ENCODE measurements at places on chromosomes 7 and 10.

GRCh38 chr7:1485156-1485555 lies 19.0 kb downstream of the INTS1 start:
- no peak for DNase-seq

DNA sequence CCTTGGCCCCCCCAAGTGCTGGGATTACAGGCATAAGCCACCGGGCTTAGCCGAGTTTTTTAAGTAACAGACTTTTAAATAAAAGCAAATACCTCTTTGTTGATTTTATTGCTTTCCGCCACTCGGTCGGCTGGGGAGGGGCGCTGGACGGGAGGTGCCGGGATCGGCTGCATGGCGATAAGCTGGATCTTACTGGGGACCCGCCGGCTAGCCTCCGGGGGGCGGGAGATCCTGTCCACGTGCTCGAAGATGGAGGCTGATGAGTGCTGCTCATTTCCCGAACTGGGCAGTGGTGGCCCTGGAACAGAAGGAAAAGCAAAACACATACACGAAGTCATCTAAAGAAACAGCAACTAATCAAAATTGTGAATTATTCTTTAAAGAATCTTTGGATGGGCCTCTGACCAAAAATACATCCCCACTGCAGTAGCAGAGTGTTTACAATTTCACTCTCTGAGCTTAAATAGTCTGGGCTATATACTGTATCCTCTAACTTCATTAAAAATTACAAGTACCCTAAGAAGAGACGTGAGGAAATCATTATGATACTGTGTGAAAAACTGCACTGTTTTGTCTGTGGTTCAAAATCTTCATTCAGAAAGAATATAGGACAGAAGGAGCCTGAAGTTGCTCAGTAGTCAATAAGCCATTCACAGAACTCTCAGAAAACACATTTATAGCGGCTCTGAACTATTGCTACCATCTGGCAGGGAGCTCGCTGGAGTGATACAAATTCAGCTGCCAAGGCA lies 73.2 kb upstream of the ATP6V0A4 start:
- no peak for DNase-seq

- DNase-seq = no peak
Observed at GRCh38 chr10:95588025-95588424, 26.9 kb upstream of the SORBS1 start.

- DNase-seq = no peak
Observed at GRCh38 chr7:120400806-120401455, 128.0 kb downstream of the KCND2 start.

DNA sequence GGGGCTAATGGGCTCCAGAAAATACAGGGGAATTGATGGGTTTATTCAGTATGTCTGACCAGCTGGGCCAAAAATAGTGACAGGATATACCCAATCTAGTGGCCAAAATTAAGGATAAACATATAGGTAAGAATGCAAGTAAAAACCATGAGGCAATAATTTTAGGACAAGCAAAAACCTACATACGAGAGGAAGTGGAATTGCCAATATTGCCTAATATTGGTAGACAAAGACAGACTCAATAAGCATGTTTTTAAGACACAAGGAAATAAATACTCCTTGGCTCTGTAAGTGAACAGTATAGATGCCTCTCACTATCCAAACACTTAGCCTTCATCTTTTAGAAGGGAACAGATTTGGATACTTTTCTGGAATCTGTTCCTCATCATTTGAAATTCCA lies 51.0 kb downstream of the ATXN7L1 start:
- no peak for DNase-seq

- no peak for DNase-seq
Observed at GRCh38 chr10:22338185-22338900, 7.0 kb upstream of the SPAG6 start.

- no peak for DNase-seq
Observed at GRCh38 chr7:98133621-98134303, 27.1 kb downstream of the LMTK2 start.

- DNase-seq = no peak
Observed at GRCh38 chr7:105136221-105136620, 122.2 kb downstream of the KMT2E start.

DNA sequence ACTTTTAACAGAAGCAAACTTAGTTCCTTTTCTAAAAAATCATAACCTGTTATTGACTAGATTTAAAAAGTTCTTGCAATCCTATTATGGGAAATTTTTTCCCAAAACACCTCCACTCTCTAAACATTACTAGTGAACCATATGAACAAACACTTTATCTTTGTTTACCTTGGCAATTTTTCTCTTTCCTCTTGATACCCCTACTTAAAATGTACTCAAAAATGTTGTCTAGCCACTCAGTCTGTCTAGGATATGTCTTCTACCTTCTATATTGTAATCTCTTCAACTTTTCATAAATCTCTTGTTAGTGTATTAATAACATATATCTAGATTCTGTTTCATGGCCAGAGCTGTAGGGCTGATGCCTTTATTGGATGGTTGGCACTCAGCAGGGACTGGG lies 630.0 kb upstream of the GRM3 start:
- no peak for DNase-seq

DNA sequence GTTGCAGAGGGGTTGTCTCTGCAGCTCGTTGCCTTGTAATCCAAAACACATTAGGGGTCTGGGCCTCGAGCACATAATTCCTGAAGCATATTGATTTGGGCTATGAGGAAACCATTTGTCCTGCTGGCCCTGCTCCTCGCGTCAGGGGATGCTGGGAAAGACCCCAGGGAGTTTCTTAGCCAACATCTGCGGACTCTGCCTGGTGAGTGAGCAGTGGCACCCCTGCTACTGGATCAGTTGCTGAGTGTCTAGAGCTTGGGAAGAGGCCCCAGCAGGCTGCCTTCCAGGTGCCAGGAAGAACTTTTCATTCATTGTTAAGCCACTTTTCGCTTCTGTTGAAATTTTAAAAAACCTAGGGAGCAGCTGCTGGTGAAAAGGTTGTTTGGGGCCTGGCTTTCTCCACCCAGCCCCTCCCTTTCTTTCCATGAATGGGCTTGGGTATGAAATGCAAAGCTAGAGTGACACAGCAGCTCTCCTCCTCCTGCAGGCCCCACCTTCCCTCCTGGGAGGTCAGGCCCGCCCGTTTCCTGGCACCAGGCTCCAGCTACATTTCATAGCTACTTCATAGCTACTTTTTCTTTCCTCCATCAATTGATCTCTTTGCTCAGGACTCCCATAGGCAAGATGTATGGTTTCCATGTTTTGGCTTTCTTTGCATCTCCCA lies 26.8 kb downstream of the TACR2 start:
- no peak for DNase-seq

GRCh38 chr10:69421611-69422308 lies 5.0 kb upstream of the TACR2 start:
- no peak for DNase-seq

- no peak for DNase-seq
Observed at GRCh38 chr7:144908943-144909556, 73.2 kb upstream of the TPK1 start.

- DNase-seq = no peak
Observed at GRCh38 chr10:17479015-17479615, 24.7 kb upstream of the ST8SIA6 start.

GRCh38 chr7:33922820-33923219 lies 17.5 kb downstream of the BMPER start:
- no peak for DNase-seq

- DNase-seq = no peak
Observed at GRCh38 chr7:127473409-127473808, 80.9 kb upstream of the ZNF800 start.

DNA sequence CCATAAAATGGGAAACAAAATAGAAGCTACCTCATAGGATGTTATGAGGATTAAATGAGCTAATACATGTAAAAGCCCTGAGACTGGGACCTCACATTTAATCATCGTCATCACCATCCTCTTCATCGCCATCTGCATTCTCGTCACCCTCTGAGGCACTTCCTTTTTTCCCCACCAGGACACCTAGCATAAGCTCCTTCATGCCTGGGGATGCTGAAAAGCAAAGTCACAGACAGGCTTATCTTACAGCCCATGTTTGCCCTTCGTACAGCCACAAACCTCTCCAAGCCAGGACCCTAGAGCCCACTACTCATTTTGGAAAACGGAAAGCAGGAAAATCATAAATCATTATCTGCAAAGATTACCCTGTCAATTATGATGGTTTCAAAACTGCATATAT lies 249.6 kb downstream of the GPAM start:
- DNase-seq = no peak

- no peak for DNase-seq
Observed at GRCh38 chr7:156255635-156256034, 384.9 kb upstream of the RNF32 start.

DNA sequence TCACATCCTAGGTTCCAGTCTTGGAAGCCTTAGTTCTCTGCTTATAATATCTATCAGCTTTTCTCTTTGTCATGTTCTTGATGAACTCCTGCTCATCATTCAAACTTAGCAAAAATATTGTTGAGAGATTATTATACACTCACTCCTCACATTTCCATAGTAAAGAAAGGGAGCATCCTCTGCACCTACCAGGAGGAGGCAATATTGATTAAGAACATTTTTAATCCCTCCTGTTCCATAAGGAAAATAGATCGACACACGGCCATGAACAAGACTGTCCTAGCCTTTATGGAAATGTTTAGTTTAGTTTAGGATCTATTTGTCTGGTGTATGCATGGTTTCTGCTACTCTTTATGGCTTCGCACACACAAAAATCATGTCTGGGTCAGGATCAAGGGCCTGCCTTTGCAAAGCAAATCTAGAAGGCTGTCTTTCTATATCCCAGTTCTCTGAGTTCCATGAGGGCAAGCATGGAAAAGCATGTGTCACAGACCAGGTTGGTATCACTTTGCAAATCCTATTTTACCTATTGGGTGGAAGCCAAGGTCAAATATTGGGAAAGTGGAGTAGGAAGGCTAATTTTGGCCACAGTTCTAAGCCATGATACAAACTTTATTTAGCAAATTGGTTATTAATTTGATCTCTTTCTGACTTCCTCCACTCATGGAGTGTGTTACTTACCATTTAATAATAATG lies 164.4 kb downstream of the MDFIC start:
- no peak for DNase-seq

DNA sequence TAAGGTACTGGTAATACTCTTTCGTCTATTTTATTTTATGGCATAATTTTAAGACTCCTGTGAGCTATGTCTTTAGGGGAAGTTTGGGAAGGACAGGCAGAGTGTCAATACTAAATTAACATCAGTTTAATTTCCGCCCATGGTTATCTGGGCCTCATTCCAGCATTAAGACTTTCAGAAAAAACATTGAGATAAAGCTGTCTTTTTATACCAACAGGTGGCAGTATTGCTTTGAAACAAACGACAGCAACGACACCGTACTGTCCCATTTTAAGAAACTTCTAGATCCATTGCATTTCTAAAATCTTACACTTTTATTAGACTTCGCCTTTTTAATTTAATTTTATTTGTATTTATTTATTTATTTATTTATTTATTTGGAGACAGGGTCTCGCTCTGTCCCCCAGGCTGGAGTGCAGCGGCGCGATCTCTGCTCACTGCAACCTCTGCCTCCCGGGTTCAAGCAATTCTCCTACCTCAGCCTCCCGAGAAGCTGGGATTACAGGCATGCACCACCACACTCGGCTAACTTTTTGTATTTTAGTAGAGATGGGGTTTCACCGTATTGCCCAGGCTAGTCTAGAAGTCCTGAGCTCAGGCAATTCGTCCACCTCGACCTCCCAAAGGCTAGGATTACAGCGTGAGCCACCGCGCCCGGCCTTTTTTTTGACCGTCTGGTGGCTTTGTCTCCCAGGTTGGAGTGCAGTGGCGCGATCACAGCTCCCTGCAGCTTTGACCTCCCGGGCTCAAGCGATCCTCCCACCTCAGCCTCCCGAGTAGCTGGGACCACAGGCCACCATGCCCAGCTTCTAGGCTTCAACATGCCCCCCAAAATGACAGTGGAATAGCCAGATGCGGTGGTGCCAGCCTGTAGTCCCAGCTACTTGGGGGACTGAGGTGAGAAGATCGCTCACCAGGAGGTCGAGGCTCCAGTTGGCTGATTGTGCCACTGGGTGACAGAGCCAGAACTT lies 78.7 kb upstream of the C1GALT1 start:
- DNase-seq = peak; percentile 14

DNA sequence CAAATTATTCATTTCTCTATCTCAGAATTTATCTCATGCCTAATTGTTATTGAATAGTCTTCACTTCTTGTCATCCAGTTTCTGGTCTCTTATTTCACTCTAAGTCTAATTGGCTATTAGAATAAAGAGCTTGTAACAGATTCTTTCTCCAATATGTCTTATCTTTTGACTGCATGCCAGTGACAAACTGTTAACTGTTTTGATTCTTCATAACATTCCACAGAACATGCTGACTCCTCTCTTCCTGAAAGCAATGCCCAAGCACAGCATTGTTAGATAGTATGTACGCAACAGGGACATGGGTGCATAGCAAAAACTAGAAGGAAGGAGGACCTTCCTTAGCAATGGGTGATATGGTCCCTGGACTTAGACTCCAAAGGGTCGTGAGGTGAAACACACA lies 65.4 kb downstream of the TRUB1 start:
- no peak for DNase-seq

DNA sequence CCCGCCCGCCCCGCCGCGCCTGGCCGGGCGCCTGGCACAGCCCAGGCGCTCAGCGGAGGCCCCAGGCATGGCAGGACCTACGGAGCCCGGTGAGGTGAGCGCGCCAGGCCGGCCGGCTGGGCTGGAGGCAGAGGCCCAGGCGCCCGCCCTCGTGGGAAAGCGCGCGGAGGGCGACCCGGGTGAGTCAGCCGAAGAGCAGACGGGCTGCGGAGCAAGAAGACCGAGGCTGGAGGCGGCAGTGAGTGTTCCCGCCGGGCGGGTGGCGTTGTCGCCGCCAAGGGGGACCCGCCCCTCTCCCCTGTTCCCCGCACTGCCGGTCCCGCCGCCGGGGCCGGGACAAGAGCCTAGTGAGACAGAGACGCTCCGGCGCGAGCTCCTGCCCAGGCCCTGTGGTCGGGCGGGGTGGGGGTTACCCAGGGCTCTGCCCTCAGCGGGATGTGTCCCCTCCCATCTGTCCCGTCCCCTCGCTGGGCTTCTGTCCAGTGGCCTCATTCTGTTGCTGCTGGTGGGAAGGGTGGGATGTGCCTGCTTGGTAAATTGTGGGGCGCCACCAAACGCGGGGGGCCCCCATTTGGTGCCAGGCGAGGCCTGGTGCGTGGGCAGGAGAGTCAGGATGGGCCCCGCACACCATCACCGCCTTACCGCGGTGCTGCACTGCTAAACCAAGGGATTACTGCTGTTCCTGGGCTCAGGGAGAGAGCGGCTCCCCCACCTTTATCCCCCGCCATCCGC lies 17.0 kb upstream of the NODAL start:
- DNase-seq = peak; percentile 21

DNA sequence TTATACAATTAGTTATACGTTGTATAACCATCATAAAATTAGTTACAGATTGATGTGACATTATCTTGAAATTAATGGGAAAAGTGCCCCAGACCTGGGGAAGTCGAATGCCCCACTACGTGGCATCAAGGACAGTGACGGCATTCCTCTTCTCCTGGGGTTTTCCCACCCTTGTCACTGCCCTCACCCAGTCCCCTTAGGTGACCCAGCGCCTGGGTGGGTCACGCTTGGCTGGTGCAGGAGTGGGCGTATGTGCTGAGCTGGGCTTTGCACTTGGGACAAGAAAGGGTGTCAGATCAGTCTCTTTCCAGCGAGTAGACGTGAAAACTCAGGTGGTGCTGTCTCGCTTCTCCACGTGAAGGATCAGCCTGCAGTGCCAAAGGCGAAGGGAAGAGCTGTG lies 7.6 kb downstream of the FOXK1 start:
- no peak for DNase-seq
